Activated gamma-delta T cell treated with Interleukin-2 at 50 U/mL for 16 hours (primary cell): ENCODE measurements at places on chromosomes 1 and 21.

DNA sequence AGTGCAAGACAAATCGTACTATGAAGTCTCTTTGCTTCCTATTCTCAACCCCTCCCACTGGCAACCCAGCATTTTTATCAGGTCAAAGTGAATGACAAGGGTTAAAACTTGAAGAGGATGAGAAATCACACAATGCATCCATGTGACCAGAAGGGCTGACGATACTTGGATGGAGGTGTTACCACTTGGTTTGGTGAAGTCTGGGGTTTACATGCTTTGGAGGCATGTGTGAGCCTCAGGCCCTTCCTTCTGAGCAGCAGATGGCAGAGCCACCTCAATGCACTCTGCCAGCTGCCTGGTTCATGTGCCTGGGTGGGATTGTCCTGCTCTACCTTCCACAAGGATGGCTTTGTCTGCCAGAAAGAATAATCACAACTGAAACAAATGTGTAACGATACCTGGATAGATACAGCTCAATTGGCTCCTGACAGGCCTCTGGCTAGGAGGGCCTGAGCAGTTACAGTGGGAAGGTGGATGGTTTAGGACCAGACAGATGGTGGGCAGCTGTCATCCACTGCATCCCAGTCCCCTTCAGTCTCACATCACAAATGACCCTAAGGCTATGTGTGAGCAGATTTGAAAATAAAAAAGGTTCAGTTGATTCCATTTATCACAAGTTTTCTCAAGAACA is 51.5 kb upstream of the CNIH3 start:
- DNase-seq: no peak

DNA sequence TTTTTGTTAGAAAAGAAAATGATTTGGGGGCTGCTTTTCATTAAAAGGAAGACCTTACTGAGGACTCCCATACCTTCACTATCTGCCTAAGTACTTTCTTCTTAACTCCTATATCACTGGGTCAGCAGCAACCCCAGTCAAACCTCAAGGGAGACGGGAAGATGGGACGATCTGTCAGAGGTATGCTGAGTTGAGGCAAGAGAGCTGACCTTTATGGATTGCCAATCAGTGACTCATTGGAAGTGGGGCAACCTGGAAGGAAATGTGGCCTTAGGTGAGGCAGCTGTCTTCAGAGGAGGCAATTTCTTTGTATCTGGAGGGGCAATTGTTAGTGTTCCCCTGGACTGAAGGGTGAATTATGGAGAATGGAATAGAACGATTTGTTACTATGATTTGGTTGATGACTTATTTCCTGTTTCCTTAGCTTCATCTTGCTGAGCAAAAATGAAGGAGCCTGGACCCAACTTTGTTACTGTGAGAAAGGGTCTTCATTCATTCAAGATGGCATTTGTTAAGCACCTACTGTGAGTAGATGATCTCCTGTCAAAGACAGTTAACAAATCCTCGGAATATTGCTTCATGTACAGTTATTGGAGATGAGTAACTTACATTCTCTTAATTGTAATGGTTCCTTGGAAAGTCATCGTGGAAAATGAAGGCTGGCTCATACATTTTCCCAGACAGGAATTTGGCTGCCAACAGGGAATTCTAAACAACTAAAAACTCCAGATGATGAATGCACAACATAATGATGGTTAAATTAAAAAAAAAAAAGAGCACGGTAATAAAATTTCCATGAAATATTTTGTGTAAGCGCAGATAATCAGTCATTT is 134.7 kb upstream of the KCNJ15 start:
- no peak for DNase-seq

- DNase-seq: no peak
These were observed 421.0 kb downstream of the MRPL39 start for GRCh38 chr21:25186273-25186672.

GRCh38 chr1:201711811-201712210 is 117.1 kb upstream of the IPO9 start:
- no peak for DNase-seq

GRCh38 chr1:27650539-27651175 is 15.7 kb upstream of the FGR start:
- no peak for DNase-seq

DNA sequence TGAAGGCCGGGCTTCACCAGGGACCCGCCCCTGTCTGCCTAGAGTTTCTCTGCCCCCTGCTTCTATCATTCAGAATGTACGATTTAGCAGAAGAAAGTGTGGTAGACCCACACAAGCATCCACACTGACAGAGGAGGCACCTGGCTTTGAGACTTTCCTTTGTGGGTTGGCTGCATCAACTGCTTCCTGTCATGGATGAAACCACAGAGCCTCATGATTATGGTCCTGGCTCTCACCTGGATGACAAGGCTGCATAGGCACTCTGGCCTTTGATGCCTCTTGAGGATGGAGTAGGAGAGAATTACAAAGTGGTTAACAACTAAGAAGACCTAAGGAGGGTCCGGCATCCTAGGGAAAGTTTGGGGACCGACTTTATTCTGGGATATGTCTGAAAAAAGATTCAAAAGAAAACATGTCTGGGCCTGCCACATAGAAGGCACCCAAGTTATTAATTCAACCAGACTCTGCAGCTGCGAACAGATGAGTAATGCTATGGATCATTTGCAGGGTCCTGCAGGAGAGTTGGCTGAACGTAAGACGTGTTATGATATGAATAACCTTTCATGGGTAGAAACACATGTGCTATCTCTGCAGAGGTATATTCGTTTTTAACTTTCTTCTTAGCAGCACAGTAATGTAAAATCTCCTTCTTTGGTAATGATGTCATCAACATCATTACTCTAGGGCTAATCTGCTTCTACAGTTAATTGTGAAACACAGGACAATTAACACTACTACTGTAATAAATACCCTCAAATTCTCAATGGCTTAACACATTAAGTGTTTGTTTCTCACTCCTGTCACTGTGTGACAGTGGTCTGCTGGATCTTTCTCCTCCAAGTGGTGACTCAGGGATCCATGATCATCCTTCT is 136.2 kb downstream of the SLC35F3 start:
- no peak for DNase-seq

- no peak for DNase-seq
These were observed 2.0 kb upstream of the COL9A2 start for GRCh38 chr1:40318970-40319621.

DNA sequence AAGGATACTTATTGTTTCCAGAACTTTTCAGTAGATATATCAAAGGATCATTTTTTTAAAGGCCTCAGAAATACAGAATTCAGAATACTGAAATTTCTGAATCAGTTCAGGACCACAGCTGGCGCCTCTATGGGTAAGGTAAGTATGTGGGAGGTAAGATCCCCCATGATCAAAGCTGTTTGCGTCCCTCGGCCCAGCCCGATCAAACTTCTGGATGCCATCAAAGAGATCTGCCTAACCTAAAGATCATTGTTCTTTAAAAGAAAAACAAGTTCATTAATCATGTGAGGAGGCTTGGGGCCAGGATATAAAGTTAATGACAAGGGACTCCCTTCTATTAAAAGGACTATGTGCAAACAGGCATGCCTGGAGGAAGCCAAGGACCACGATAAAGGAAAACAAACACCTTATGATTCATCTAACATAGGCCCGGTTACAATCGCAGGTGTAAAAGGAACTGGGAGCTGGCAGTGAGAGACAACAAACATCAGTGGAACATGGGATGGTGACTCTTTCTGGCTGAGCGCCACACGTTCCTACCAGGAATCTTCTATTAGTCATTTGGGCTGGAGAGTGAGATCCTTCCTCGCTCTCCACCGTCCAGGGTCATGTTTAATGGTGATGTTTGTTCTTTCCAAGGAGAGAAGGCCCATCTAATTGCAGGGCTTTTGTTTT is 2.8 kb upstream of the BACE2 start:
- no peak for DNase-seq

DNA sequence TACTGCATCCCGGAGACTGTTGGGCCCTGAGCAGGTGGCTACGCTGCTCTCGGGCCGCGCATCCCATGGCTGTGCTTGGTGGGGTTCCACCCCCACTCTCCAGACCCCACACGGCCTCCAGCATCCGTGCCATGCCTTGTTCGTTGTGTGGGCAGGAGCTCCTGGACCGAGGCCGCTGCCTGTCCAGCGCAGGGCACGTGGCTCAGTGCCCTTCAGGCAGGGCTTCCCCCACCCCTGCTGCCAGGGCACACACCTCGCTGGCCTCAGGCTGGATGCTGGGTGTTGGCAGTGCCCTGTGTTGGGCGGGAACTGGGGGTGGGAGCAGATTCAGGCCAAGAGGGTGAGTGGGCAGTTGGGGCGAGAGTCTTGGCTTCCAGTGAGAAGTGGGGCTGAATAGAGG is 9.9 kb downstream of the PRKCZ start:
- DNase-seq: no peak

- DNase-seq: no peak
These were observed 29.8 kb upstream of the GALNT2 start for GRCh38 chr1:230037261-230037660.

DNA sequence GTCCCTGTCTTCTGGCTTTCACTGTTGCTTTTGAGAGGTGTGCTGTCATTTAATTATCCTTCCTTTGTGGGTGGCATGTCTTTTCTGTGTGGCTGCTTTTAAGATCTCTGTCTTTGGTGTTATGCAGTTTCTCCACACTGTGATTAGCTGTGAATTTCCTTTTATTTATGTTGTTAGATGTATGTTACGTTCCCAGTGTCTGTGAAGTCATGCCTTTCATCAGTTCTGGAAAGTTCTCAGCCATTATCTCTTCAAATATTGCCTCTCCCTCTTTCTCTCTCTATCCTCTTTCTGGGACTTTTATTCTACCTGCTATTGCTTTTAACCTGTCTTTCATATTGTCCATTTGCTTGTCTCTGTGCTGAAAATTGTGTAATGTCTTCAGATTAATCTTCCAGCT is 21.0 kb upstream of the CSF3R start:
- DNase-seq: no peak

DNA sequence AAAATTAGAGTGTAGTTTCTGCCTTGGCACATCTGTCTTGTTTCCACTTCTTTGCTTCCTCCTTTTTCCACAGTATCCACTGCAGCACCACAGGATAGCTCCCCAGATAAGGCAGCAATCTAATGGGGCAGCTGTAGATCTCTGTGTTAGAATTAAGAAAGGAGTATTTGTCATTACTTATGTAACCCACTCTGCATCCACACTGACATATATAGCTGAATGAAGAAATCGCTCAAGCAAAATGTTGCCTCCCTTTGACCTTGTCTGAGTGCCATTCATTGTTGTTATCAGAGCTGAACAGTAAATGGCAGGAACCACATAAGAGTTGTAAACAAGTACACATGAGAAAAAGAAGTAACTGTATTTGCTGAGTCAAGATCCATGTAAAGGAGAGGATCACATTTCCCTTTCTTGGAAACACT is 45.9 kb upstream of the DPH5 start:
- no peak for DNase-seq

DNA sequence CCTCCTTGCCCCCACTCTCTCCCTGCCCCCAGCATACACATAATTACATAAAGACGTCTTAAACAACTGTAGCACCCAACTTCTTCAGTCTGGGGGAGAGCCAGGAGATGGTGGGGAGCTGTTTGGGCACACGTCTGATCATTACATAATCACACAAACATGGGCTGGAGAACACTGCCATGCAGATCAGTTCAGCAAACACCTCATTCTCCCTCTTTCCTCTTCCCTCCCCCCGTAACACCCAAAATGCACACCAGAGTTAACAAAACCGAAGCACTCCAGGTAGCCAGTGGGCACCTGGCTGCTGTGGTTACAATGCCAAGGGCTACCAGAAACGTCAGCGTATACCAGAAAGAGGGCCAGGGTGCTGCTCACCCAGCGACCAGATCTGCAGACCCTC is 1.6 kb downstream of the HIVEP3 start:
- no peak for DNase-seq

- no peak for DNase-seq
These were observed 177.0 kb downstream of the CLIC6 start for GRCh38 chr21:34845521-34846451.

DNA sequence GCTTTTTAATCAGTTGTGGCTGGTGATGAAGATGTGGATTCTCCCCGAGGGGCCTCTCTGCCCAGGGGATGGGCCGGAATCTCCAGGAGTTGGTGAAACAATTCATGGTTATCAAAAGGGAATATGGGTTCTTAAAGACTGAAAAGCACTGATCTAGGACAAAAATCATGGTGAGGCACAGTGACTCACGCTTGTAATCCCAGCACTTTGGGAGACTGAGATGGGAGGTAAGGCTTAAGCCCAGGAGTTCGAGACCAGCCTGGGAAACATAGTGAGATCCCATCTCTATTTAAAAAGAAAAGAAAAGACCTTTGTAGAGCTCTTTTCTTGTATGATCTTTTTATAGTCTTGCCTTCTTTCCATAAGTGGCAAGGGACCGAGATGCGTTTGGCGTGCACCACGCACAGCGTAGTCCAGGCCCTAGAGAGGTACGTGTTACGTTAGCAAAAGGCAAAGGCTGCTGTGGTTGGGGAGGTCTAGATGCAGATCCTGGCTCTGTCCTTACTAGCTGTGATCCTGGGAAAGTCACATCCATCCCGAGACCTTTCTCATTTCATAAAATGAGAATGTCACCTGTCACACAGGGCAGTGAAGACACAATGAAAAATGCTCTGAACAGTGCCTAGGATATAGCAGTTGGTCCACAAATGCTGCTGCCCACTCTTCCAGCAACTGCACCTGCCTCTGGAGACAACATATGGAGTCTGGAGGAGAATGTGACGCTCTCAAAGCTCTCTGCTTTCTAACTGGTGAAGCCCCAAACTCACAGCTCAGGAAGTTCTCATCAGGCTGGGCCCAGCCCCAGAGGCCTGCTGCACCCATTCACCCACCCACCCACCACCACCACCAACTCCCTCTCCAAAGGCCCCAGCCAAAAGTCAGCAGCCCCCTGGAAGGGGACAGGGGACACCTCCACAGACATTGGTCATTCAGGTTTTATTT is 54.8 kb downstream of the KIF21B start:
- no peak for DNase-seq

DNA sequence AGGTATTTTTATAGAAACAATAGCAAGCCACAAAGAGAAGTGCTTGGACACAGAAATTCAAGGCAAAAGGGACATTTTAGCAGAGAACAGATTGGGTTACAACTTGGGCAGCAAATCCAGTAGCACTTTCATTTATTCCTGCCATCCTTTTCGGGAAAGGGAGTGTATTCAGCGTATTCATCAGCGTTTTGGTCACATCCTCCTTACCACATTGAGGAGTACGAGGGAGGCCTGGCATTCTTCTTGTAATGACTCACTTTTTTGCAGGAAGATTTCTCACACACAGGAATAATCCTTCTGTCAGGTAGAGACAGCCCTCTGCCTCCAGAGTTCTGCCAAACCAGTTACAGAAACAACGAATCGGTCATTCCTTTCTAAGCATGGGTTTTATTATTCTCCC is 18.1 kb upstream of the FAM78B start:
- no peak for DNase-seq

DNA sequence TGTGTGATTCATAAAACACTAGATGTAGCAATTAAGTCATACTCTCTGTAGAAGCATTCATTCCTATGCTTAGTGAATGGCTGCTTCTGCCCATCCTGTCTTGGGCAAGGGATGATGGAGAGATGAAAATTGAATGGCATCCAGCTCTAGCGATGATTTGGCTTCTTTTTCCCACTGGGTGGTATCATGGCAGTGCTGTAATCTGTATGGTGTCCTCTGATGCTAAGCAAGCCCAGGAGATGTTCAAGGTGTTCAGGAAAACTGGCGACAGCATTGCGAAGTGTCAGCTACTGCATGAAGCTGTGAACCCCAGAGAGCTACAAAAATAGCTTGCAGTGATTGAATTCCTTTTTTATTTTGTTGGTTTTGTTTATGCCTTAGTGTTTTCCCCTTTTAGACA is 48.9 kb upstream of the LEPR start:
- no peak for DNase-seq

- DNase-seq: no peak
These were observed 27.8 kb downstream of the IGFN1 start for GRCh38 chr1:201218409-201218808.
